Breast epithelium (tissue), 4 donors: ENCODE measurements at places on chromosomes 2 and 18.
A peak's percentile ranks its signal among the peaks of the same experiment; 100 is the strongest.

DNA sequence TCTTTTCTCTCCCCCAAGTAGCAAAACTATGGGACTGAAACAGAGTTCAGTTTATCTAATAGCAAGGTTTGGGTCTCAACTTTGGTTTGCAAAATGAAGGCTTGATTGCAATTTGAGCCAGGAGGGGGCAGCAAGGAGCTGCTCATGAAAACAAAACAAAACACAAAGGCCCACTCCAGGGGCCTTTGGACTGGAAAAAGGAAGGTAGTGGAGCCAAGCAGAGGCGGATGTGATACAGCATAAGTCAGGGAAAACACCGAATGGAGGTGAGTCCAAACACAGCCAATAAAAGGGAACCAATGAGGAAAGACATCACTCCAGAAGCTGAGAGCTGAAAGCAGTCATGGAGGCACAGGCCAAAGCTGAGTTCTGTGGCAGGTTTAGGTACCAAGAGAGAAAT is 799.7 kb upstream of the ACVR2A start:
- no peak for DNase-seq

DNA sequence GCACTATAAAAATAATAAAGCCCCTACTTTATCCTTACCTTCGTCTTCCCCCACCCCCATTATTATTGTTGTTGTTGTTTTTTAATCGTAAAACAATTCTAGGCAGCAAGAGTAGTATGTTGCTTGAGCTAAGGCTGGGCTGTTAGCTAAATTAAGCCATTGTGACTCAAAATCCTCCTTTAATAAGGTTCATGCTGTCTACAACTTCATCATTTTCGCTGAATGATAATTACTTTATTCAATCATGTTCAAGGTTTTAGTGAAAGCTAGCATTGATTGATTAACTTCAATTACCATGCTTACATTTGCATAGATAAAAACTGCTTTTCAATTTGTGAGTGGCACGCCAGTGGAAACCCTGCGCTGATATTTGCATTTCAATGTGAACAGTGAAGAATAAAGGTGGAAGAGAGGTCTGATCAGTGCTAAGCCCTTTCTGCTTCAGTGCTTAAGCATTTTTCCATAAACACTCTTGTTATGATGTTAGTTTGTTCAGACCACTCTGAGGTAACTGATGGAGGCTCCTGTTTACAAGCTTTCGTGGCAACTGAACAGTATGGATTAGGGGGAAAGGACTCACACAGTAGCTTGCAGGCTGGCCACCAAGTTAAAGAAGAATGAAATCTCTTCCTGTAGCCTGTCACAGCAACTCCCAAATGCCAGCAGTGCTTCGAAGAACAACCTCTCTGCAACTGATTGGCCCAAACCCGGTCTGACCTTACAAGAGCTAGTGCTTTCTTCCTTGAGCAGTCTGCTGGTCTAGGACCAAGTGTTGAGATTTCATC is 156.8 kb downstream of the GPD2 start:
- DNase-seq = no peak

DNA sequence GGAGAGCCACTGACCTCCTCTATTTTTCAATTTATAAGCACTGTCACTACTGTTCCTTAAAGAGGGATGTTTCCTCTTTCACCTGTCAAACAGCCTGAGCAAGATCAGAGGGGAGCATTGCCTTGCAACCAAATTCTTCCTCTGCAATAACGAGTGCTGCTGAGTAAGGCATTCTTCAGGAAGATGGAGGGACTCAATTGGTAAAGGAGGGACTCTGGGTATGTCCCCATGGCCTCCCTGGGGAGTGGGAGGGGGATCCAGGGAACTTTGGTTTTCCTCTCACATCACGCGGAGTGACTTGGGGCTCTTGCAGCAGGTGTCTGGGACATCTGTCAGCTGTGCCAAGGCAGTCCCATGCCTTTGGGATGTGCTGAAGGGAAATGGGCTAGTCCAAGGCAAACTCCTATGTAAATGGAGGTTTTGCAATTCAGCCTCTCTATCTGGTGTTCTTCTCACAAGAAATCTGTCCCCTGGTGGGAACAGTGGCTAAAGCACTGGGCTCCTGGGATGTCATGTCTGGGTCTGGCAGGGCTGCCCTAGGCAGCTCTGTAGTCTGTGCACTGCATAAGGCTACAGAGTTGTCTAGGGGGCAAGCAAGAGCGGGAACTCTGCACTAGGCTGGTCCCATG is 14.4 kb upstream of the HES6 start:
- no peak for DNase-seq

GRCh38 chr2:197972061-197972460 is 167.7 kb downstream of the PLCL1 start:
- DNase-seq = no peak

DNA sequence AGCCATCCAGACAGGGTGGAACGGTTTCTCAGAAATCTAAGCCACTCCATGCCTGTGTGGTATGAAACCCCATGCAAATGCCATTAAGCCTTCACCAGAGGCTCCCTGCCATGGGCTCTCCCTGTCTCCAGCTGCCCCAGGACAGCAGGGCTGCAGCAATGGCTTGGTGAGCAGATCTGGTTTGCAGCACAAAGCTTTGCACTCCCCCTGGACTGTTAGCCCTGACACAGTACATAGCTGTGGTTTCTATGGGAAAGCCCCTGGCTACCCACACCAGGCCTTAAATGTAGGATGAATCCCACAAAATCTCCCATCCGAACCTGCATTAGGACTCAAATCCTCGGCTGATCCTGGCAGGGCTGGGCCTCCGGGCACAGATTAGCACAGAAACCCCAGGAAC is 291.6 kb downstream of the TNS1 start:
- no peak for DNase-seq

DNA sequence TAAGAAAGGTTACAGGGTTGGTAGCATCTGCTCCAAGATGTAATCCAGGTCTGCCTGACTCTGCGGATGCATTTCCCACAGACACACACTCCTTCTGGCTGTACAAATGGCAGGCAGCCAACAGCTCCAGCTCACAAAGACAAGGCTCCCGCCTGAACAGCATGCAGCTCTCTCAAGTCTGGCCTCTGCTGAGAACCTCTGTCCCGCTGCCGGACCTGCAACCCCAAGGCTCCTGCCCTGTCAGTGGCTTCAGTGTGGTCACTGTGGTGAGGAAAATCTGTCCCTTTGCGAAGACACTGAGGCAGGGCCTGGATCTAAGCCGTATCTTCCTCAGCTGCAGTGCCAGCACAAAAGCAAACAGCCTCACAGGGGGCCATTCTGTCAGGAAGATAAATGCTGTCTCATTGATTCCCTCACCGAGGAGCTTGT is 469.3 kb upstream of the MEX3C start:
- no peak for DNase-seq

DNA sequence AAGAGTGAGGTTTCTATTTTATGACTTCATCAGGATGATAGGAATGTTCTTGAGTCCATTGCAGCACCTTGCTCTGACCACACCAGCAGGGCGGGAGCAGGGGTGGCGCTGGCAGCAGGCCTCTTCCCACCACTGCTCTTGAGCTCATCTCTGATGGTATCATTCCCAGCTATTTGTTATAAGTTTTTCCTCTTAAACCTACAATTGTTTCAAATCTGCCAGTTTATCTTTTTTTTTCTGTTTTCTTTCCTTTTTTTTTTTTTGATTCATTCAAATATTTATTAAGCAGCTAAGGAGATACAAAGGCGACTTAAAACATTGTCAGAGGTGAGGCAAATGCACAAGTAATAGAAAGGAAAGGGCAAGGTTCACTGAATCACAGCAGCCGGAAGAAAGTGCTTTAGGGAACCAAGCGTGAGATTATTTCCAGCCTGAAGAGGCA is 28.7 kb downstream of the NIFK start:
- no peak for DNase-seq

GRCh38 chr18:7436166-7436565 is 130.9 kb upstream of the PTPRM start:
- DNase-seq = no peak

DNA sequence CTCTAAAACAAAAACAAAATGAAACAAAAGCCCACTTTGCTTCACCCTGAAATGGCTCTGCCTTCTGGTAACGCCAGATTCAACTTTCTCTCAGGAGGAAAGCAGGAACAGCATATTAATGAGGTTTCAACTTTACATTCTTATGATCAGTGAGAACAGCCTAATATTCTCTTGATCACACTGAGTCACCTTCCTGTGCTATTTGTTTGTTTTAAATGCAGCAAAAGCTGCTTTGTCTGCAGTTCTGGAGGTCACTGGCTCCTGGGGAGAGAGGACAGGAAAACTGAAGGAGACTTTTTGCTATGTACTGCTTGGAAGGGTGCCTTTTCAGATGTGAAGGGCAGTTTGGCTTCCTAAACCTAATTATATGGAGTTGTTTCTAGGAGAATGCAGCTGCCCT is 48.1 kb downstream of the MAIP1 start:
- DNase-seq = no peak

DNA sequence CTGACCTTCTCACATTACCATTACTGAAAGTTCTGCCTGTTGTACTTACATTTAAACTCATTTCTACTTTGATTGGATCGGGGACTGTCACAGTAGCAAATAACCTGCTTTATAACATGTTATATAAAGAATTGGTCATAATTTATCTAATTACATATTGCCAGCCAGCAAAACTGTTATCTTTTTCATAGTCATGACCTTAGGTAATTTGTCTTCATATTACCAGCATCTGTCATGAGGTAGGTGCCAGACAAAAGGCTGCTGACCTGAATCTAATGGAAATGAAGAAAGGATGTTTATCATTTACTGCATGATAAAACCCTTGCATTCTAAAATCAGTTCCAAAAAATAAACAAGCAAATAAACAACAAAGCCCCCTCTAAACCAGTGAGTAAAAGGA is 89.4 kb upstream of the LRP1B start:
- no peak for DNase-seq

GRCh38 chr2:128262315-128263253 is 56.1 kb downstream of the HS6ST1 start:
- DNase-seq = no peak

DNA sequence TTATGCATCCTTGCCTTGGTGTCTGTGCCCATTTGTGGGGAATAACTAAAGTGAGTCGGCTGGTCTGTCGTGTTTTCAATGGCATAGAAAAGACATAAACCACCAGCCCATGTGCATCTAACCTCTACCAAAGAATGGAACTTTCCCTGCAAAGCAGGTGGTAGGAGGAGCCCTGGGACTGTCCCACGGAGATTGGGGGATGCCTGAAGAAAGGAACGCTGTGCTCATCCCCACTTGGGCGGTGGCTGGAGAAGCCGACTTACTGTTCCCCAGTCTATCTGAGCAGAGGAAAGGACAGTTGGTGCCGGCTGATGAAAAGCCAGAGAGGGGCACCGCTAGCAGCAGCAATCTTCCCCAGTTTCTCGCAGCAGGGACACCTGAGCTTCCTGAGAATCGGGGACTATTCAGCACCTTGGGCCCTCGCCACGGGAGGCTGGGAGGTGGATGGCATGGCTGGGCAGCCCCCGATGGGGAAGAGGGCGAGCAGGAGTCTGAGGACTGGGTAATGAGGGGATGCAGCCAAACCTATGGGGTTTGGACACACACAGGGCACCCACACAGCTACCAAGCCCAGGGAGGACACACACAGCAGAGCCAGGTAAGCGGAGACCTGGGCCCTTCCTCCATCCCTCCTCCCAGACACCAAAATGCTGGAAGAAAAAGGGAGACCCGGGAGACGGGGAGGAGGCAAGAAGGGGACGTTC is 53.7 kb upstream of the AGAP1 start:
- DNase-seq = no peak

GRCh38 chr2:66575625-66576310 is 140.8 kb downstream of the MEIS1 start:
- DNase-seq = no peak

GRCh38 chr2:232865165-232865564 is 4.9 kb upstream of the SNORC start:
- no peak for DNase-seq

DNA sequence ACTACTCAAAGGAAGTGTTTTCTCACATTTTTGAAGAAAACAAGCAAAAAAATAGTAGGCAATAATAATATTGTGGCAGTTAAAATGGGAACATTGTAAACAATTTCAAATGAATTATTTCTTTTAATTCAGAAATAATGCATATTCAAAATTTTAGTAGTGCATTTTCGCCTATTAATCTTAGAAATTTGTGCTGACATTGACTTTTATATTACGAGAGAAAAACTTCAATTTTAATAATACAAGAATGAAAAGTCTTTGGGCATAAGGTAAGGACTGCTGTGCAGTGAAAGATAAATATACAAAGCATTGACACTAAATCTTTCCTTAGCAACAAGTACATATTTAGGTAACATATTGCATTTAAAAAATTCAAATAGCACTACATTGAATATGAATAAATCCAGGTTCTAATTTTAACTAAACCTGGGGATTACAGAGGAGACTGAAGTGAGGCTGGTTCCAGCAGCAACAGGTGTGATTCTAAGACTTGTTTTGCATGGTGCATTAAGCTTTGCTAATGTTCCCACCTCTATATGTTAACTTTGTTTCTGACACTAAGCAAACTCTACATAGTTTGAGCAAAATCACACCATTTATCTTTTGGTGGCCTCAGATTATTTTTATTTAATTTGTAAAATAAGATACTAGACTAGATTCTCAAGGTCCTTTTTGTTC is 40.5 kb downstream of the CALCRL start:
- DNase-seq = no peak

- peak; percentile 41 for DNase-seq
Measured at GRCh38 chr2:163735685-163736432, at the start of gene FIGN. Gene FIGN, minus strand, starts transcription at chr2:163736008. Its CDS starts 1,081 bp downstream, at chr2:163734927.

- no peak for DNase-seq
Measured at GRCh38 chr2:138280999-138281695, 220.4 kb upstream of the SPOPL start.

GRCh38 chr2:52404866-52405265 is 1362.7 kb upstream of the CHAC2 start:
- DNase-seq = no peak

DNA sequence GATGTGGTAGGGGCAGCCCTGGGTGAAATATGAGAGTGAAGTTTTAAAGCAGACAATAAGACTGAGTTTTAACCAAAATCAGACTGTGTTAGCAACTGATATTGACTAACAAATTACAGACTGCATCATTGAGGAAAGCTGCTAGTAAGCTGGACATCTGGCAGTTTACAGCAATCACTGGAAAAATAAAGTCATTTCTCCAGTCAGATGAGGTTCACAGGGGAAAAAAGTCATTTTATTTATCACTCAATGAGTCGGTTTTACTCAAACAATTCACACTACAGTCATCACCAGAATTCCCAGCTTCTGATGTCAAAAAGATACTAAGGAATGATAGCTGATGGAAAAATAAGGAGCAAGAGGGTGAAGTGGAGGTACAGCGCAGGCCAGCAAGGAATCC is 10.5 kb upstream of the TMEM177 start:
- DNase-seq = no peak

GRCh38 chr2:163655667-163656066 is 80.1 kb downstream of the FIGN start:
- no peak for DNase-seq
